Activated CD4-positive, alpha-beta T cell treated with anti-CD3 and anti-CD28 coated beads for 24 hours (primary cell): ENCODE measurements at places on chromosomes 11 and 22.

- DNase-seq, result no peak
Observed at GRCh38 chr11:24163146-24163545, 333.7 kb upstream of the LUZP2 start.

- DNase-seq, result no peak
Observed at GRCh38 chr11:10862446-10862845, 4.6 kb upstream of the ZBED5 start.

- no peak for DNase-seq
Observed at GRCh38 chr11:11382858-11383532, 29.9 kb upstream of the CSNK2A3 start.

DNA sequence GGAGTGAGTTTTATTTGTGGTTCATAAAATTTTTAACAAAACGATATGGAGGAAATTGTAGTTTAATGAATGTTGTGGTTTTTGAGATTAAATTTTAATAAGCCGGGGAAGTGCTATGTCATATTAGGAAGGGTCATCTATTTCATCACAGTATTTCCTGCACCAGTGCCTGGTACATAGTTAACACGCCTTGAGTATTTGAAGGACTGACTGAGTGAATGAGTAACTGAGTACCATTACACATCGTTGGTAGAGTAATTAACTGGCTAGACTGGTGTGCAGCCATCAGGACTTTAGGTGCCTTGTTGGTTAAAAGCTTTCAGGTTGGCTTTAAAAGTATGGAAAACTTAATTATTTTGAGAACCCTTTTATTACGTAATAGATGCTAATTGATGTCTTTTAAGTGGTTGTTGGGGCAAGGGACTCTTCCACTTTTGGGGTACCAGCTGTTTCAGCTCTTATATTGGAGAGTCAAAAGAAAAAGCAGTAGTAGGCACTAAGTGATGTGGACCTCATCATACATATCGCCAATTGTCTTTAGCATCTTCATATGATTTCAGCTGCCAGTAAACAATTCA is 101.8 kb downstream of the DDX10 start:
- no peak for DNase-seq

- no peak for DNase-seq
Observed at GRCh38 chr22:24023204-24023789, 12.2 kb downstream of the CABIN1 start.

- DNase-seq, result no peak
Observed at GRCh38 chr11:102669664-102670063, 35.9 kb downstream of the MMP27 start.

DNA sequence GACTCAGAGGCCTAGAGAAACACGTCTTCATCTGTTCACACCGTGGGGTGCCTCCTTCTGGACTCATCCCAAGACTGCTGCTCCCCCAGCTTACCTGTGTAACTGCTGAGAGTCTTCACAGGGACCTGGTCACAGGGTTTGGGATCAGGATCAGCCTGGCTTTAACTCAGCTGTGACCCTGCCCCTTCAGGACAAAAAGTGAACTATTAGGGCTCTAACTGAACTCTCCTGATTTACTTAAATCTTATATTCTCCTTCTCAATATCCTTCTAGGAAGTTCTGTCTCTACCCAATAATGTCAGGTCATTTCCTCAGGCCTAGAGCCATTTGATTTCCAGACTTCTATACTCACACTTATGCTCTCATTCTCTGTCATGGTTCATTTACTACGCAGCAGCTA is 108.4 kb downstream of the ZNF280B start:
- no peak for DNase-seq

- no peak for DNase-seq
Observed at GRCh38 chr22:17243524-17243923, 24.3 kb upstream of the ADA2 start.

DNA sequence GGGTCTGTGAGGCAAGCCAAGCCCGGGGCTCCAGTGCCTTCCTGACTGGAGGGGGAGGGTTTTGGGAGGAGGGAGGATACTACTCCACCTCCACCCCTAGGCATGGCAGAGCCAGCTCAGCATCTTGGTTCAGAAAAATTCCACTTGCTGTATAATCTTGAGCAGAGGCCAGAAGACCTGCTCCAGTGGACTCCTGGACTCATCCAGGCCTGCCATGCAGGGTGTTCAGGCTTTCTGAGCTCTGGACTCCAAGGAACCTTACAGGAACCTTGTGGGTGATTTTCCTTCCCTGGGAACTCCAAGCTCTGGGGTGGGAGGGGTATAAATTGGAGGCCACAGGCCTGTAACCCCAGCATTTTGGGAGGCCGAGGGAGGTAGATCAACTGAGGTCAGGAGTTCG is 9.4 kb downstream of the CSDC2 start:
- DNase-seq, result no peak

GRCh38 chr11:78759071-78759470 is 184.4 kb upstream of the NARS2 start:
- DNase-seq, result no peak

- DNase-seq, result no peak
Observed at GRCh38 chr11:64084951-64085710, 49.4 kb downstream of the FLRT1 start.

DNA sequence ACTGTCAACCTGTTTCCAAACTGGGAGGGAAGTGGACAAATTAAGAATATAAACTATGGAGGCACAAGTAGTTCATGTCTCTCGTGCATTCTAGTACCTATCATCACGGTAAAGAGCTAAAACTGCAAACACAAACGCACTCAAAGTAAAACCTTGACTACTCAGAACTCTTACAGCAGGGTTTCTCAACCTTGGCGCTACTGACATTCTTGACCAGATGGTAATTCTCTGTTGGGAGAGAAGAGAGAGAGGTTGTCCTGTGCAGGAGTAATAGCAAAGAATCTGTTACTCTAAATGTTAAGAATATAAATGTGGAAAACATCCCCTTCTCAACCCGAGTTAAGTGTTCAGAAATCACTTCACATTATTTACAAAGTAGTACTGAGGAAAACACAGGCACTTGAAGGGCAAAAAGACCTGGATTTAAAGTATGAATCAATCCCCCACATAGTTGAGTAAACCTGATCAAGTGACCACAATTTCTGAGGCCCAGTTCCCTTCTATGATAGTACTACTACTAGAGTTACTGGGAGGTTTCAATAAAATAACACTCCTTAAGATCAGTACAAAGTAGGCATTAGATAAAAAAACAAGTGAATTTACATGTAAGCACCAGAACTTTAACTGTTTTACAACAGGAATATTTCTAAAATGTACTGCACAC is 73.1 kb upstream of the ARHGAP32 start:
- DNase-seq, result no peak

GRCh38 chr11:76248210-76248609 is 41.9 kb upstream of the WNT11 start:
- DNase-seq, result no peak

- DNase-seq, result no peak
Observed at GRCh38 chr22:42905702-42906183, 48.7 kb upstream of the ARFGAP3 start.

- DNase-seq, result no peak
Observed at GRCh38 chr11:1532014-1532586, 40.0 kb downstream of the DUSP8 start.

GRCh38 chr11:43462359-43462758 is 103.6 kb downstream of the TTC17 start:
- no peak for DNase-seq

DNA sequence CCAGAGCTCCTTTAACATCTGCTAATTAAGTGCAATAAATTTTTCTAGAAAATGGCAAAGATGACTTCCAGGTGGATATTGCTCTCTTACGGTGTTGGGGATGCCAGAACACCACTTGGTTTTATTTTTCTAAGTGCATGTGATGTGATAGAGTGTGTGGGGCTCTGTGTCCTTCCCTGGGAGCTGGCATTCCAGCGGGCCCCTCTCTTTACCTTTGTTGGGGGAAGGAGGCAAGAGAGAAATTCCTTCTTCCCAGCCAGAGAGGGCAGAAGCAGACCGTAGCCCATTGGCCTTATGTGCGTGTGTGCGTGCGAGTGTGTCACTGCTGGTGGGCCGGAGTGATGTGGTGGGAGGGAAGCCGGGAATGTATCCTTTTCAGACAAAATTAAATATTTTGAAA is 17.2 kb downstream of the TEF start:
- no peak for DNase-seq

DNA sequence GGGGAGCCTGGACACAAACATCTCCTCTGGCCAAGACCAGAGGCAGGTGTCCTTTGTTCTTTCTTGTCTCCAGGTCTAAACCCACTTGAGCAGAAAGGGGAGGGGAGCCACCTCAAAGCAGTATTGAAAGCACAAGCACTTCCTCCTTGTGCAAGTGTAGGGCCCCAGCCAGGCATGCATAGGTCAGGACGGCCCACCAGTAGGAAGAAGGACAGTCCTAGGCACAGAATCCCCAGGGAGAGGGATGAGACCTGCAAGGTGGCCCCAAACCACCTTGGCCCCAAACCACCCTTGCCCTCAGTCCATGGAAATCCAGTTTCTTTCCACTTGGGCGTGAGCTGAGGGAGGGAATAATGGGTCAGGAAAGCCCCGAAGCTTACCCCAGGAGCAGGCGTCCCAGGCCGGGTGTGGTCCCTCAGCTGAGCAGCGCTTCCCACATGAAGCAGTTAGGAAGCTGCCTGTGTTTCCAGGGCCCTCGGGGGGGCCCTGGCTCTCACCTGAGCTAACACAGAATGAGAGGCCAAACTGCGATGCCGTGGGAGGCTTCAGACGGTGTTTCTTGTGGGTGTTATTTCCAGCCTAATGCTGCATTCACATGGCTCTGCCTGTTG is 20.4 kb upstream of the IGSF9B start:
- DNase-seq, result no peak

DNA sequence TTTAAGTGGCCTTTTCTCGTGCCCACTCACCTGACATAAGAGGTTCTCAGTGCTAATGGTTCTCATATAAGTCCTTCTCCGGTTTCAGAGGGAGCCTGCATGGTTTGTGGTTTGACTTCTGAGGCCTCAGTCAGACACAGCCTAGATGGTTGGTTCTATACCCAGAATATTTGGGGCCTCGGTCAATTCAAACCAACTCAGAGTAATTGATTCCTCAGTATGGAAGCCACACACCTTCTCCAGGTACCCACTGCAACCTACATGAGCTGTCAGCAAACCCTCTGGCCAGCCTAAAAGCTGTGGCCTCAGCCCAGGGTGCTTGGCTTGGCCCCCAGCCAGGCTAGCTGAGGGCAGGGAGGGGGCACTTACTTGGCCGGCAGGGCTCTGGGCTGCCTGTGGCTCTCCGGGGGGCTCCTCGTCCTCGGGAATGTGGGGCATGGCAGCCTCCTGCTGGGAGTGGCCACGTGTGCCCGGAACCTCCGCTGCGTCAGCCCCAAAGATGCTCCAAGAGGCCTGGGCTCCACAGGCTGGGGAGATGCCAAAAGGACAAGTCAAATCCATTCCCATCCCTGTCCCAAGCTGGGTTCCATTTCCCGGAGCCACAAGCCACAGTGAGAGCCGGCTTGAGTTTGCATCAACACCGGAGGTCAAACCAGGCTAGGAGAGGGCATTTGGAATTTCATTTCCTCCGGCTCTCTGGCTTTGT is 41.7 kb downstream of the IRAG1 start:
- no peak for DNase-seq

- DNase-seq, result peak; percentile 18
Observed at GRCh38 chr11:118398791-118399559, 2.4 kb upstream of the ATP5MG start.

- DNase-seq, result no peak
Observed at GRCh38 chr11:61369372-61370348, 7.5 kb downstream of the TMEM138 start.

DNA sequence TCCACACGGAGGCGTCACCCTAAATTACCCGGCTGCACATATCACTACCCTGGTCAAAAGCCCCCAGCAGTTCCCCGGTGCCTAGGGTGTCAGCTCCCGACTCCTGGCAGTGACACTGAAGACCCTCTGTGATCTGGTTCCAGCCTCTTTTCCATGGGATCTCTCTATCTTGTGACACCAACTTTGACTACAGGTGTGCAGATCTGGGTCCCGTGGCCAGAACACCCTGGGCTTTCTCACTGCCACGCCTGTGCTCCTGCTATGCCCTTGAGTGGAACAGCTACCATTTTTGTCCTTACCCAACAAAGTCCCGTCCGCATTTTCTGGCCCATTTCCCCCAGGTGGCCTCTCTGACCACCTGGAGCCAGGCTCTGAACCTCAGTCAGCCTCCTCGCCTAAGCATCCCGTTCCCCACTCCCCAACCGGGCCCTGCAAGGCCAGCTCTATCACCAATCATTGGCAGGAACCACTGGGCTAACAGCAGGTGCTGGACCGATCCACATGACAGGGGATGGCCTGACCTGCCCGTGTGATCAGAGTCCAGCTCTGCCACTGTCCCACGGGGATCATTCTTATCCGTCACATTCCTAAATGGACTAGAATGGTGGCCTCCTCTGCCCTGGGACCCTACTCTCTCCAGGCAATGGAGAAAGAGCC is 20.7 kb upstream of the CBX7 start:
- DNase-seq, result no peak

- DNase-seq, result peak; percentile 64
Observed at GRCh38 chr22:43230971-43231723, 44.2 kb upstream of the TTLL12 start.

- DNase-seq, result no peak
Observed at GRCh38 chr11:8732324-8732670, 49.7 kb downstream of the RPL27A start.

- DNase-seq, result no peak
Observed at GRCh38 chr11:128890543-128891368, at the start of gene KCNJ5. TSS of gene KCNJ5 (plus strand) at chr11:128891356. CDS start at chr11:128911274, 19,918 bp downstream.

- DNase-seq, result no peak
Observed at GRCh38 chr22:29947410-29948384, 64.7 kb downstream of the MTMR3 start.

- no peak for DNase-seq
Observed at GRCh38 chr11:61716478-61717285, 35.8 kb upstream of the MYRF start.

- DNase-seq, result no peak
Observed at GRCh38 chr11:64119700-64120099, 46.2 kb downstream of the MACROD1 start.

- no peak for DNase-seq
Observed at GRCh38 chr11:5719703-5720495, 16.3 kb upstream of the OR56B1 start.

DNA sequence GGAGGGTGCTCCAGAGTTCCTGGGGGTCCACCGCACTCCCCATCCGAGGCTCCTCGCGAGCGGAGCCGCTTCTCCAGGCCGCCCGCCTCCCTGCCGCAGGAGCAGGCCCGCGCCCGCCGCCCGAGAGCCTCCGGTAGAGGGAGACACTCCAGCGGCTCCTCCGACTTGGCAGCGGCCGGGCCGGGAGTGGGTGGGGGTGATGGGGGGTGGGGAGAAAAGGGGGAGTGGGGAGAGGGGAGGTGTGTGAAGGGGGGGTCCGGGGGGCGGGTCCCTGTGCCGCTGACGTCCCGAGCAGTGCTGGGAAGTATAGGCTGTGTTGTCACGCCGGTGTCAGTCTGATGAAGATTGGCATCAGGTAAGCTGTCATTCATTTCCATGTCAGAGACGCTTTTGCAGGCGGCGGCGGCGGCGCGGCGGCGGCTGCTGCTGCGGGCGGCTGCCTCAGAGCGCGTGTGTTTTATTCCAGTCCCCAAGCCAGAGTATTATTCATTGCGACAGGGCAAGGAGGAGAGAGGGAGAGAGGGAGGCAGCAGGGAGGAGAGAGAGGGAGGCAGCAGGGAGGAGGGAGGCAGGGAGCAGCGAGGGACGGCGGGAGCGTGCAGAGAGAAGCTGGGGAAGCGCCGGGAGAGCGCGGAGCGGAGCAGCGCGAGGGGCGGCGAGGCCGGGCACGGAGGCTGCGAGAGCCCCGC is at the start of gene PKNOX2:
Gene PKNOX2, plus strand, starts transcription at position 330 of the 689 bp plus-strand sequence. CDS start 186,555 bp downstream, outside the sequence.
- peak; percentile 45 for DNase-seq

- no peak for DNase-seq
Observed at GRCh38 chr22:48313175-48313830, 1514.4 kb downstream of the BRD1 start.

GRCh38 chr11:31558001-31558400 is 48.4 kb downstream of the ELP4 start:
- DNase-seq, result no peak

GRCh38 chr11:27458182-27458581 is 14.4 kb downstream of the LGR4 start:
- DNase-seq, result no peak
